Right ventricle myocardium superior (tissue), 1 donor: ENCODE measurements at places on chromosomes 16 and 17. TPM values are rescaled to one million over a fixed set of nuclear protein-coding genes. Genes with fewer than 3 reads are reported as not detected.
A peak's percentile ranks its signal among the peaks of the same experiment; 100 is the strongest.

DNA sequence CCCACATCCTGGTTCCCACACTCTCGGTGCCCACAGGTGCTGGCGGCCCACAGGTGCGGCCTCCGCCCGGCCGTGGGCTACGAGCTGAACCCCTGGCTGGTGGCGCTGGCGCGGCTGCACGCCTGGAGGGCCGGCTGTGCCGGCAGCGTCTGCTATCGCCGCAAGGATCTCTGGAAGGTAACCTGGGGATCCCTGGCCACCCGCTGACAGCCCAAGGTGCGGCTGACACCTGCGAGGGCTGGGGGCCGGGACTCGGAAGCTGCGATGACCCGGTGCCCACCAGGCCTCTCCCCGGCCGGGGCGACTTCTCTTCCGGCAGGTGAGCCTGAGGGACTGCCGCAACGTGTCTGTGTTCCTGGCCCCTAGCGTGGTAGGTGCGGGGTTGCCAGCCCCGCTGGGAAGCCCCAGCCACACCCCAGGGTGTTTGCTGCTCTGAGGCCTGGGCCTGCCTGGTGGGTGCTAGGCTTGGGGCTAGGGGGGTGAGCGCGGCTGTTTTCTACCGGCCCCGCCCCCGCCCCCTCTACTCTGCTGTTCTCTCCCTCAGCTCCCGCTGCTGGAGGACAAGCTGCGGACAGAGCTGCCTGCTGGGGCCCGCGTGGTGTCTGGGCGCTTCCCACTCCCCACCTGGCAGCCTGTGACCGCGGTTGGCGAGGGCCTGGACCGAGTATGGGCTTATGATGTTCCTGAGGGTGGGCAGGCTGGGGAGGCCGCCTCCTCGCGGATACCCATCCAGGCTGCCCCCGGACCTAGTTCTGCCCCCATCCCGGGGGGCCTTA, 1.0 kb downstream of the ANTKMT start:
- DNase-seq: no peak

DNA sequence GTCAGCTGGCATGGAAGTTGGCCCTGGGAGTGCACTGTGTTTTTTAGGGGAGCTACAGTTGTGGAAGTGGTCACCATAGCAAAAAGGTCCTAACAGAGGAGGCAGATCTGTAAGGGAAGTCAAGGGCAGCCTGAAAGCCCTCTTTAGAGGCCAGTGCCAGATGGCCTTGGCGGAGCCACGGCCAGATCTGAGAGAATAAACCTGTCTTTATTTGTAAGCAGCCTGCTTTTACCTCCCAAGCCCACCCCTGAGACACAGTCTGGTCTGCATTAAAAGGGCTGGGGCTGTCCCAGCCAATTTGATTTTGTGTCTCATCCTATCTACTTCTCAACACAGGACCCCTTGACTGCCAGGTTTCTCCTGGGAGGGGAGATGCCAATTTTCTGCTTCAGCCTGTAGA, 51.0 kb upstream of the NOL11 start:
- no peak for DNase-seq

DNA sequence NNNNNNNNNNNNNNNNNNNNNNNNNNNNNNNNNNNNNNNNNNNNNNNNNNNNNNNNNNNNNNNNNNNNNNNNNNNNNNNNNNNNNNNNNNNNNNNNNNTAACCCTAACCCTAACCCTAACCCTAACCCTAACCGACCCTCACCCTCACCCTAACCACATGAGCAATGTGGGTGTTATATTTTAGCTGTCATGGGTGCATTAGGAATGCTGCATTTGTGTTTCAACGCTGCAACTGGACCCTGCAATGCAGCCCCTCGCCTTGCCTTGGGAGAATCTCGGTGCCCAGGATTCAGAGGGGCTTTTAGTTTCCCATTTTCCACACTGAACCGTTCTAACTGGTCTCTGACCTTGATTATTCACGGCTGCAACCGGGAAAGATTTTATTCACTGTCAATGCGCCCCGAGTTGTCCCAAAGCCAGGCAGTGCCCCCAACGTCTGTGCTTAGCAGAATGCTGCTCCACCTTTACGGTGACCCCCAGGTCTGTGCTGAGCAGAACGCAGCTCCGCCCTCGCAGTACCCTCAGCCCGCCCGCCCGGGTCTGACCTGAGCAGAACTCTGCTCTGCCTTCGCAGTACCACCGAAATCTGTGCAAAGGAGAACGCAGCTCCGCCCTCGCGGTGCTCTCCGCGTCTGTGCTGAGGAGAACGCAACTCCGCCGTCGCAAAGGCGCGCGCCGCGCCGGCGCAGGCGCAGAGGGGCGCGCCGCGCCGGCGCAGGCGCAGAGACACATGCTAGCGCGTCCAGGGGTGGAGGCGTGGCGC, 43.3 kb downstream of the POLR3K start:
- DNase-seq: peak; percentile 50

DNA sequence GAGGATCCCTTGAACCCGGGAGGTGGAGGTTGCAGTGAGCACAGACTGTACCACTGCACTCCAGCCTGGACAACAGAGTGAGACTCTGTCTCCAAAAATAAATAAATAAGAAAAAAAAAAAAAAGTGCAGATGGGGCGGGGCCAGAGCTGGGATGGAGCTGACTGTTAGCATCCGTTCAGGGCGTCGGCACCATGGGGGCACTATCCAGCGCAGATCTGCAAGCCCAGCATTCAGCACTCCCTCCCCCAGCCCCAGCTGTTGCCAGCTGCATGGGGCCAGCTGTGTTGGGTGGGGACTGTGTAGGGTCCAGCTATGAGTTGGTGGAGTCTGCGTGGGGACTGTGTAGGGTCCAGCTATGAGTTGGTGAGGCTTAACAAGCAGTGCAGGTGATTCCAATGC, 13.3 kb downstream of the GPRC5C start:
- peak; percentile 41 for DNase-seq

DNA sequence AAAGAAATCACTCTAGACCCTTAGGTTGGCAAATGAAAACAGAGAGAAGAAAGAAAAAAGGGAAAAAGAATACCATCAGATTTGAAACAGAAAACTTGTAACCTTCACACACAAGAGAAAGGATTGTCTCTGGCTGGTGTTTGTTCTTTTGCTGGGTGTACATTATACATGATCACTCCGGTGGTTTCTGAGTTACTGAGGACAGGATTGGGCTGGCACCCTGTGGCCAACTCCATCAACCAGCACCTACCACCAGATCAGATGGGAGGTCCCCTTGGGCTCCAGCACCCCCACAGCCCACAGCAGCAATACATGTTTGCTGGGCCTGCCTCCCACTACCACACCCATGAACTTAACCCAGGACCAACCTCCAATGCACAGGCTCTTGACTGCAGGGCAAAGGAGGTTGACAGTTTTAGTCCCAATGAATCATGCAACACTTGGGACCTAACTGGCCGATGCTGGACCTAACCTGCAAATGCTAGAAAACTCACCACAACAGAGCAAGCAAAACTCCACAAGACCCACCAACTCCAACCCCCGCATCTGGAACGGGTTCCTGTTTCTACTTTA, 308.3 kb downstream of the SOX9 start:
- no peak for DNase-seq

DNA sequence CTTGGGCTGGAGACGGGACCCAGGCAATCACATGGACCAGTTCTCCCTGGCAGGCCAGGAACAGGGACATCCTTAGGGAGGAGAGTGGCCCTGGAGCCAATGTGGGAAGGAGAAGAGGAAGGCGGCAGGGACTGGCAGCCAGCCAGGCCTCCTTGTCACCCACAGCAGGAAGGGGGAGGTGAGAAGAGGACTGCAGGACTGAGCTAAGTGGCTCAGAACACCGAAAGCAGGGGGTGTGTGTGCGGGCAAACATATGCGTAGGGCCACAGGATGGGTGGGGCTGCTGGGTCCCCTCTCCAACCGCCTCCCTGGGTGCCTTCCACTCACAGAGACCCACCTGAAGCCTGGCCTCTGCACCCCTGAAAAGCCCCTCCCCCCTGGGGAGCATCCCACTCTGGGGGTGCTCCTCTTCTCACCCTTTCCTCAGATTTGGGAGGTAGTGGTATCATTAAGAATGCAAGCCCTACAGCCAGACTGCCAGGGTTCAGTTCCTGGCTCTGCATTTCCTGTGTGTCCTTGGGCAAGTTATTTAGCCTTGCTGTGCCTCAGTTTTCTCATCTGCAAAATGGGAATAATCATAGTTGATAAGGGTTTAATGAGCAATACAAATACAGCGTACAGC, 8.1 kb downstream of the PNMT start:
- DNase-seq: peak; percentile 86

GRCh38 chr16:70380248-70380918, 33.7 kb downstream of the DDX19A start:
- peak; percentile 65 for DNase-seq

DNA sequence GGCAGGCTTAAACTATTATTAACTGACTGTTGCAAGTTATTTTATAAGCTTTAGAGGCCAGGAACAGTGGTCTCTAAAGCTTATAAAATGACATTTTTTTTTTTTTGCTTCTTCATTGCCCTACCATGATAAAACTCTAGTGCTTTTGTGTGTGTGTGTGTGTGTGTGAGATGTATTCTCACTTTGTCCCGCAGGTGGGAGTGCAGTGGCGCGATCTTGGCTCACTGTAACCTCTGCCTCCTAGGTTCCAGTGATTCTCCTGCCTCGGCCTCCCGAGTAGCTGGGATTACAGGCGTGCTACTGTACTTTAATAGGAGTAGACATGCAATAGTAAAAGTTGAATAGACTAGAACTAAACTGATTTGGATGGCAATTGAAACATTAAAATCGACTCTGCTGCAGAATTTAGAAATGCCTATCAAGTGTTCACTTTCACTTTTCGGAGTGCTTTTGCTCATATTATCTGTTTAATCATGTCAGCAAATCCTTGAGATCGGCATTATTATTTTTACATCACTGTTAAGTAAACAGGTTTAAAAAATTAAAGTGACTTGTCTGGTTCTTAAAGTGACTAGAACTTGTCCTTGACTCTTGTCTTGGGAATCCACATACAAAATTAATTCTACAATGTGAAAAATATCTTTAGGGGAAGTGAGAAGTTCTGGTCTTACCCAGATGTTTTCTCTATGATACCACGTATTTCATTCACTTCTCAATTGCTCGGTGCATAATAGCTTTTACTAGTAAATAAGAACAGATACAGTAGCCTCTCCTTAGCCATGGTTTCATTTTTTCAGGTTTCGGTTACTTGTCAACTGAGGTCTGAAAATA, 8.4 kb upstream of the PCTP start:
- DNase-seq: no peak

GRCh38 chr17:5861246-5861645, 208.9 kb upstream of the WSCD1 start:
- DNase-seq: no peak

Gene ZG16B
- total RNA-seq: not detected

Gene TBC1D3
- not detected for total RNA-seq

Gene CHST5
- 0.22 TPM for total RNA-seq

Gene TNFRSF17
- total RNA-seq: not detected

Gene CSH2
- not detected for total RNA-seq

Gene PABPN1L
- total RNA-seq: not detected

Gene CMTM2
- total RNA-seq: 0.46 TPM
